Kidney tubule cell (primary cell): ENCODE measurements at places on chromosomes 3 and 15.

- DNase-seq, result peak; percentile 85
Observed at GRCh38 chr15:58227706-58228543, 89.7 kb downstream of the AQP9 start.

- DNase-seq, result no peak
Observed at GRCh38 chr3:109018828-109019227, 65.1 kb upstream of the GUCA1C start.

DNA sequence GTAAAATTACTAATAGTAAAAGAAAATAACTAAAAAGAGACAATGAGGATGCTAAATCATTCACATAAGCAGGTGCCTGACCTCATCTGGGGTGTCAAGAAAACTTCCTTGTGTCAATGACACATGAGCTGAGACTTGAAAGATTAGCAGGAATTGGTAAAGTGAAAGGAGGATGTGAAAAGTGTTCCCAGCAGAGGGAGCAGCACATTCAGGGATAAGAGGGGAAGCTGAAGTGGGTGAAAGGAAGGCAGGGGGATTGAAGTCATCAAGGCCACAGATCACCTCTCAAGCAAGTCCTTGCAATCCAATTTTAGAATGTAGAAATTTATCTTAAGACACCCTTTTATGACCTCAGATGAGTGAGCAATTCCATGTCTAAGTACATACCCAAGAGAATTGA is 60.2 kb upstream of the ACP3 start:
- peak; percentile 78 for DNase-seq

GRCh38 chr15:84826369-84826823 is 9.2 kb downstream of the ALPK3 start:
- peak; percentile 50 for DNase-seq

DNA sequence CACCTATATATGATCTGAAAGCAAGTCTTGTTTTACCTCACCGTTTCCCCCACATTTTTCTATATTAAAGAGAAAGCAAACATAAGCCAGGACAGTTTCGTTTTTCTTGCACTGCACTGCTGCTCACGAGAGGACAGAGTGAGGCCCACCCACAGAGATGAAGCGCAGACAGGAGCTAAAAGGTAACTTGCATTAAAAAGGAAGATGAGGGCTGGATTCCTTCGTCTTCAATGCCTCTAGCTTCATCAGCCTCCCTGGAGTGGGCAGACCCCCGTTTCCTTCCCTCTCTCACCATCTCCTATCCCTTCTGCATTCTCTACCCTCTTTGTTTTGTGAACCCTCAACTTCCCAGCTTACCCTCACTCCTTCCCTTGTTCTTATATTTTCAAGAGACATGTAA is 18.9 kb downstream of the SUMF1 start:
- DNase-seq, result no peak

DNA sequence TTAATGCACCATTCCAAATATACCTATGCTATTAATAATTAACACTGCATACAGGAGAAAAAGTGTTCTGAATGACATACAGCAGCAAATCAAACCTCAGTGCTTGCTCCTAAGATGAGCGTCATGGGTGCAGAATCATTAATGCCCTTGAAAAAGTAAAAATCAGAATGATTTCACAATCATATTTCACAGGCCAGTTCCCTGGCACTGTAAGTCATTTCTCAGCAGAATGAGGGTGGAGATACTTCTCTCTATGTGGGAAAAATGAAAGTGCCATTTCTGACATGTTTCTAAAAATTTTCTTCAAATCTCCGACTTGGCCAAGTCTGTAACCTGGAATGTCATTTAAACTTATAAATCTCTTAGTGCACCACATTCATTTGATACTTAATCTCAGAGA is 549.8 kb upstream of the AGTR1 start:
- no peak for DNase-seq

- DNase-seq, result no peak
Observed at GRCh38 chr15:68412218-68412617, 19.7 kb downstream of the ITGA11 start.

- no peak for DNase-seq
Observed at GRCh38 chr3:105927741-105928140, 58.9 kb upstream of the CBLB start.

DNA sequence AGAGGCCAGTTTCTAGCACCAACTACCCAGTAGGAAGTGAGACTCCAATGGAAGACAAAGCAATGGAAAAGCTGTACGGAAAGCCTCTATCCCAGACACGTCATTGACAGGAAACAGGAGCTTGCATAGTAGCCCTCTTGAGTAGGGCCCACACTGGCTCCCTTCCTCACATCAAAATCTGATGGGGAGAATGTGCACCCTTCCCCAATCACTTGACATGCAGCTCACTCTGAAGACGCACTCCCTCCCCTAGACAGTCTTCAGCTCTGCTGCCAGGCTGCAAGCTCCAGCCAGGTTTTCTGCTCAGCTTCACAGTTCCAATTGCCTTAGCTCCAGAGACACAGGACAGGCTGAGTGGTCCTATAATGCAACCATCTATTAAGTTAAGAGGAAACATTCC is 567.8 kb downstream of the EPHB1 start:
- no peak for DNase-seq

DNA sequence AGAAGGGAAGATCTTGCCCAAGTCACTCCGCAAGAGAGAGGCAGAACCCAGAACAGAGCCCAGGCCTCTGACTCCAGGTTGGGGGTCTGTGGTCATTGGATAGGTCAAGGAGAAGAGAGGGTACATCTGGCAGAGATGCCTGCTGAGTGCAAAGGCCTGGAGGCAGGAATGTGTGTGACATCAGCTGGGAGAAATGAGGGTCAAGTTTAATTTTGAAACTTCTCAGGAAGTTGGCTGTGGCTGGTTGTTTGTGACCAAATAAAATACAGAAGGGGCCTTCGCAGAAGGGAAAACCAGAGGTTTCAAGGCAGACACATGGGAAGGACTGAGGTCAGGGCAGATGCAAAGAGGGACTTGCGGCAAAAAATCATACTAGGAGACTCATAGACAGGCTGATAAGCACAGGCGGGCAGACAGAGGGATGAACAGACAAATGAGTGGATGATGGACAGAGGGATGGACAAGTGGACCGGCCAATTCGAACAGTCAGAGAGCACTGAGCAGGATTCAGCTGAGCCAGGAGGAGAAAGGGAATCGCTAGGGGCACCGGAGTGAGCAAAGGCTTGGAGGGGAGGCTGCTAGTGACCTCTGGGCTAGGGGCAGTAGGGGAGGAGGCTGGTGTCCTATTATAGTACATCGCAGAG is 28.8 kb upstream of the CACNA2D2 start:
- no peak for DNase-seq

DNA sequence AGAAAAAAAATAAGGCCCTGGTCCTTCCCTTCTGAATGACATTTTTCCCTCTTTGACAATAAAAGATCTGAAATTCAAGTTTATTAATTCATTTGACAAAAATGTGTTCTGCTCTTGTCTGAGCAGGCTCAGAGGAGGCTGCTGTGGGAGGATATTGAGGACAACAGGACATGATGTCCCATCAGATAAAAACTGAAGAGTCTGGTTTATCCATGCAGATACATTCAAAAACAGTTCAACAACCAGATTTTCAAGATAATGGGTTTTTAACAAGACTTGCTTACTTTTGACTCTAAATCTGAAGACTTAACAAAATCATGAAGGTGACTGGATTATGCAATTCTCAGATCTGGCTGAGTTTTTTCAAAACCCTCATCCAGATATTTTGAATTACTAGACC is 36.9 kb upstream of the STRIT1 start:
- no peak for DNase-seq

DNA sequence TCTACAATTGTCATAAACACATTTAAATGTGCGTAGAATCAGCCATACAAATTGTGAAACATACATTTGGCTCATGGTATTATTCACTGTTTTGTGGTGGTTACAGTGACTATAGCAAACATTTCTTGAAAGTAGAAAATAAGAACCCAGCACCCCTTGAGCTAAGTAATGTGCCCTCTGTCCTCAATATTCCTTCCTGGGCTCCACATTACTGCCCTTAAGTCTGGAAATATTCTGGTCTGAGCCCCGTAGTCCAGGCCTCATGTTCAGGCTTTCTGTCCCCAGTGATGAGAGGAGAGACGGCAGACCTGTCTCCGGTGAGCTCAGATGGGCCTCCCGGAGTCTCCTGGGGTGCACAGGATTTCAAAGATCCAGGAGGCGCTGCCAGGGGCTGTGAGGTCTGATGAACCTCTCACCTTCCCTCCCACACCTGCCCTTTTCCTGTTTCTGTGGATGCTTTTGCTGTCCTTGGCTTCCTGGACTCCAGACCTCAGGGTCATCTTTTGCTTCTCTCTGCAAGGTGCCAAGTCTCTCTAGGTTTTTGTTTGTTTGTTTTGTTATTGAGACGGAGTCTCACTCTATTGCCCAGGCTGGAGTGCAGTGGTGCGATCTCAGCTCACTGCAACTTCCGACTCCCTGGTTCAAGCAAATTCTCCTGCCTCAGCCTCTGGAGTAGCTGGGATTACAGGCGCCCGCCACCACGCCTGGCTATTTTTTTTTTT is 8.8 kb upstream of the MUC20 start:
- no peak for DNase-seq

DNA sequence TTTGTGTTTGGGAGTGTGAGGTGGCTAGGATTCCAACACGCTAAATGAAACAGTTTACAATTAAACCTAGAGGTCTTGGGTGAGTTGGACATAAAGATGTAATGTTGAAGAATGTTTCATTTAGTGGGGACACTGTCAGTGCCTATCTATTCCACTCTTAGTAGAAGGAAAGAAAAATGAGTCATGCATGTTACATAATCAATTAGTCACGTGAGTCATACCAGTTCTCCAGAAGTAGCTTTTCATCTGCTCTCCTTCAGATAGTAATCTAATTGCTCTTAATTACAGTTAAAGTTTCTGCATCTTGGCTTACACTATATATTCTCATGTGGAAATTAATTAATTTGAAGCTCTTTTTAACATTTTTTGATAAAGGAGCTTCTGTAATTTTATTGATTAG is 115.7 kb upstream of the P2RY1 start:
- DNase-seq, result peak; percentile 25

- DNase-seq, result no peak
Observed at GRCh38 chr3:178184833-178185232, 351.4 kb upstream of the KCNMB2 start.

GRCh38 chr3:13121553-13122001 is 48.3 kb upstream of the IQSEC1 start:
- DNase-seq, result no peak

DNA sequence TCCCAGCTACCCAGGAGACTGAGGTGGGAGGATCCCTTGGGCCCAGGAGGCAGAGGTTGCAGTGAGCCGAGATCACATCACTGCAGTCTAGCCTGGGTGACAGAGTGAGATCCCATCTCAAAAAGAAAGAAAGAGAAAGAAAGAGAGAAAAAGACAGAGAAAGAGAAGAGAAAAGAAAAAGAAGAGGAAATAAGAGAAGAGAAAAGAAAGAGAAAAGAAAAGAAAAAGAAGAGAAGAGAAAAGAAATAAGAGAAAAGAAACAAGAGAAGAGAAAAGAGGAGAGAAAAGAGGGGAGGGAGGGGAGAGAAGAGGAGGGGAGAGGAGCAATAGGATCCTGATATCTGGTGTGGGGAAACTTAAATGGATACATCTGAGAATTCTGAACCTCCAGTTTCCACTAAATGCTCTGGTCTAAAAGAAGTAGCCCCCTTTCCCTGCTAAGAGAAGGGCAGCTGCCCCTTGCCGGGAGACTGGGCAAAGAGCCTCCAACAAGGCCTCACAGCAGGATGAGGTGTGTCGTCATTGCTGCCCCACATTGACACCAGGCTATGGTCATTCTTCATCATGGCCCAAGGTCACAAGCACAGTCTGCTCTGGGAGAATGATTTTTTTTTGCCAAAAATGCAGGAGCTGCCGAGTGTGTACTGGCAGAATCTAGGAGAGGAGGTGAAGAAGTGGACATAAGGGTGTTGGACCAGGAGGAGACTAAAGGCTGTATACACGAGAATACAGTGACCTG is 21.1 kb upstream of the COMMD4 start:
- DNase-seq, result no peak

- DNase-seq, result peak; percentile 95
Observed at GRCh38 chr3:125032100-125032643, 23.6 kb downstream of the HEG1 start.

- peak; percentile 28 for DNase-seq
Observed at GRCh38 chr3:130950641-130951040, 56.8 kb downstream of the ATP2C1 start.

DNA sequence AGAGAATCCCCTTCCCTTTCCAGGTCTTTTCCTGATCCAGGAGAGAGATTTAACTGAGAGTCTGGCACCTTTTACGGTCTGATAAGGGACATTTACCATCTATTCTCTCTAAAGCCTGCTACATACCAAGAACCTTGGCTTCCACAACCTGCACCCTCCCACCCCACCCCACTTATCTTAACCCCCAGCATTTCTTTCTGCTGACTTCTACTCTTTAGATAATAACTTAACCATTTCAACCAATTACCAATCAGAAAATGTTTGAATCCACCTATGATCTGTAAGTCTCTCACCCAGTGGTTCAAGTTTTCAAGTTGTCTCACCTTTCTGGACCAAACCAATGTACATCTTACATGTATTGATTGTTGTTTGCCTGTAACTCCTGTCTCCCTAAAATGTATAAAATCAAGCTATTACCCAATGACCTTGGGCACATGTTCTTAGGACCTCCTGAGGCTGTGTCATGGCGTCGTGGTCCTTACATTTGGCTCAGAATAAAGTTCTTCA is 74.0 kb downstream of the MCF2L2 start:
- no peak for DNase-seq

GRCh38 chr3:101433652-101434051 is 79.4 kb downstream of the SENP7 start:
- DNase-seq, result no peak

DNA sequence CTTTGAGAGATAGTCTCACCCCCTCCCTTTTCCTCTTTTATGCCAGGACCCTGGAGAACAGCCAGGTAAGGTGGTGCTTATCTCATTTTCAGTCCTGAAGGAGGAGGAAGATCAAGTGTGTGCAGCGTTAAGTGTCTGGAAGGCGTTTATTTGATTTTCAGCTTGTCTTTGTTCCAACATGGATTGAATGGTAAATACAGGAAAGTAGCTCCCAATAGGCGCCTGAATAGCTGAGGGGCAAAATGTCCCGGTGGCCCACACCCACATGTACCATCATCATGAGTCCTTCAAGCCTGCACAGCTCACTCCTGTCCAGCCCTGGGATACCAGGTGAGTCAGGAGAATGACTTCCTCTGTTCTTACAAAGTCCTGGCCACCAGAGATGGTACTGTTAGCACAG is 73.5 kb downstream of the CEMIP start:
- peak; percentile 56 for DNase-seq

GRCh38 chr15:72307026-72307425 is 12.9 kb downstream of the CELF6 start:
- no peak for DNase-seq

- no peak for DNase-seq
Observed at GRCh38 chr15:89778861-89779260, 2.7 kb downstream of the MESP2 start.
